ENCODE measurements at places on chromosomes 12 and 14. TPM values are rescaled to one million over a fixed set of nuclear protein-coding genes. Genes with fewer than 3 reads are reported as not detected.

Gene PMCH
- not detected for total RNA-seq

Gene ACOT6
- not detected for total RNA-seq

Gene DIP2B
- total RNA-seq, result 9.2 TPM

Gene TGFB3
- 11.6 TPM for total RNA-seq

Gene PTPRO
- total RNA-seq, result 0.98 TPM

Gene RNF212B
- total RNA-seq, result not detected

Gene RGS6
- total RNA-seq, result 0.06 TPM

Gene ITGB7
- total RNA-seq, result 1.3 TPM

Gene CLEC2A
- total RNA-seq, result not detected
